Fibroblast of lung (primary cell): ENCODE measurements at places on chromosomes 6 and 20. TPM values are rescaled to one million over a fixed set of nuclear protein-coding genes. Genes with fewer than 3 reads are reported as not detected.

Gene HSPA1L
- total RNA-seq: 2.1 and 3.1 TPM in 2 replicates

Gene EYA4
- 23.9 and 38.0 TPM in 2 replicates for total RNA-seq

Gene SSTR4
- not detected in 2 replicates for total RNA-seq

Gene RCAN2
- total RNA-seq: 5.6 and 11.7 TPM in 2 replicates

Gene RGS17
- total RNA-seq: 5.9 and 10.2 TPM in 2 replicates

Gene PNPLA1
- not detected in 2 replicates for total RNA-seq

Gene WFDC12
- not detected in 2 replicates for total RNA-seq

Gene CDSN
- not detected in 2 replicates for total RNA-seq

Gene C6orf132
- 1.0 and 1.2 TPM in 2 replicates for total RNA-seq

Gene PRICKLE4
- total RNA-seq: 0.26 TPM in 1 of 2 replicates, not detected in the other

Gene SLC17A1
- total RNA-seq: not detected in 2 replicates

Gene SNX21
- total RNA-seq: 50.8 and 101 TPM in 2 replicates

Gene SUMO4
- 1.0 and 2.1 TPM in 2 replicates for total RNA-seq
